Progenitor cell of endocrine pancreas (in vitro differentiated cells): ENCODE measurements at places on chromosomes 16 and 17. TPM values are rescaled to one million over a fixed set of nuclear protein-coding genes. Genes with fewer than 3 reads are reported as not detected.

DNA sequence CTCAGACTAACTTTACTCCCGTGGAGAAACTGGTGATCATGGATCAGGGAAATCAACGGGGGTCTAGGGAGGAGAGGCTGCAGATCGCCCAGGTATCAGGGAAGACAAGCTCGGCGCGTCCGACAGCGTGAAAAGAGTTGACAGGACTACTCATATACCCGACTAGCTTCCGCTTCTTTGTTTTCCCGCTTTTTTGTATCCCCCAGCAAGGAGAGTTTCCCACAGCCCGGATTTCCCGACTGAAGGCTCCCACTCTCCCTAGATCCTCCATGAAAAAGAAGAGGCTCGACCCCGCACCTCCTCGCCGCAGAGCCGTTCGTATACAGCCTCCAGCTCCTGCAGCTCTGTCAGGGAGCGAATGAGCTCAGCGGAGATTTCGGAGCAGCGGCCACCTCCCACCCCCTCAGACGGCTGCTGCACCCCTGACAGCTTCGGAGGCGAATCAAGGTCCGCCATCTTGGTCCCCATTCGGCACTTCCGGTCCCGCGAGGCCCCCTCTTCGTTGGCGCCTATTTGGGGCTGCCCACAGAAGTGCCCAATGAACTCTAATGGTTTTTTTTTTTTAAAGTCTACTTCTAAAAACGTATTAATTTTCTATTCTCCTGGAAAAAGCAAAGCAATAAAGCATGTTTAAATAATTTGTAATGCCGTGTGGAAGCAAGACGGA lies at the start of gene COG4:
Gene COG4 (minus strand): TSS at position 479 of the 667 bp plus-strand sequence. CDS start 11 bp downstream, at position 468.
- DNase-seq = peak; percentile 75

DNA sequence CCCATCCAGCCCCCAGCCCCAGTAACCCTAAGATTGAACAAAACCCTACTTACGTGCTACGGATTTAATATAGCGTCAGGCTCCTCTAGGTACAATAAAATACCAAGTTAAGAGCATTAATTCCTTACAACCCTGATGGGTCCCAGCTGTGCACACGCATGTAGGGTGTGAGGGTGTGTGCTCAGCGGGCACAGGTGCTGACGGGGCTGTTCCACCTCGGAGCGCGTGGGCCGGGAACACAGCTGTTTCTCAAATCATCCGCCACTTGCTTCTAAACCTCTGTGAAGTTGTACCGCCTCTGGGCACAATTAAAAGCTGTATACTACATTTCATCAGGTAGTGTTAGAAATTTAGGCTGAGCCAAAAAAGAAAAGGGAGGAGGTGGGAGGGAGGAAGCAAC lies 478.6 kb downstream of the MAF start:
- no peak for DNase-seq

GRCh38 chr16:48949636-48950035 lies 332.0 kb downstream of the CBLN1 start:
- no peak for DNase-seq

DNA sequence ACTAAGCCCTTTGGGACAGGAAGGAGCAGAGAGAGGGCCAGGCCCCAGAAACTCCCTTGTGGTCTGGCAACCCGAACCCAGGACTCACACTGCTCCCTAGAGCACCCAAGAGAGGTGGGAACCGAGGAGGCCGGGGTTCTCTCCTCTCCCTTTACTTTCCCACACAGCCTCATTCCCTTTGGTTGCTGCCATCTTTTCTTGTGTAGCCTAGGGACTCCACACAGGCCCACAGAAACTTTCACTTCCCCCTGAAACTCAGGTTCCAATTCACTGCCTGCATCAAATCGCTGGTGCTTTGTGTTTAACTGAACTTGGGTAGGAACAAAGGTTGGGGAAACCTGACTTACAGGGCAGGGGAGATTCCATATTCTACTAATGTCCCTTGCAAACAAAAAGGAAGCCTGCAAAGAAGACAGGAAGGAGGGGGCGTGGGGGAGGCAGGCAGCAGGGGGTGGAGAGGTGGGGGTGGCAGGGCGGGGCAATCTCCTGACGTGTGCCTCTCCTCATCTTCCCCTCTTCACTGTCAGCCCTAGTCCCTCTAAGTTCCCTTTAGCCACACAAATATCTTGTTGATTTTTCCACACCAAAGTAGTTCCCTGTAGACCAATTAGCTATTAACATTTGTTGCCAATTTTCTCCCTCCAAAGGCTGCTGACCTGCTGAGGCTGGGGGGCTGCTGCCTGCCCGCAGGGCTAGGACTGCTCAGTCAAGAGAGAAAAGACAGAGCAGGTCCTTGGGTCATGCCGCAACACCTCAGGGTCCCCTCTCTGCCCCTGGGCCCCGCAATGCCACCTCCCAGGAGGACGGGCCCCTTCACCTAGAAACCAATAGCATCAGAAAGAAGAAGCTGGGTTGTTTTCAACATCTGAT lies 8.0 kb downstream of the ST3GAL2 start:
- DNase-seq = no peak

- no peak for DNase-seq
Observed at GRCh38 chr17:28033972-28034714, 8.3 kb upstream of the NLK start.

- peak; percentile 60 for DNase-seq
Observed at GRCh38 chr16:21158208-21159110, at the start of gene LDAF1. TSS of gene LDAF1 (plus strand) at chr16:21158674. CDS start at chr16:21161183, 2,509 bp downstream.

- DNase-seq = no peak
Observed at GRCh38 chr16:55651841-55652824, 3.7 kb upstream of the SLC6A2 start.

DNA sequence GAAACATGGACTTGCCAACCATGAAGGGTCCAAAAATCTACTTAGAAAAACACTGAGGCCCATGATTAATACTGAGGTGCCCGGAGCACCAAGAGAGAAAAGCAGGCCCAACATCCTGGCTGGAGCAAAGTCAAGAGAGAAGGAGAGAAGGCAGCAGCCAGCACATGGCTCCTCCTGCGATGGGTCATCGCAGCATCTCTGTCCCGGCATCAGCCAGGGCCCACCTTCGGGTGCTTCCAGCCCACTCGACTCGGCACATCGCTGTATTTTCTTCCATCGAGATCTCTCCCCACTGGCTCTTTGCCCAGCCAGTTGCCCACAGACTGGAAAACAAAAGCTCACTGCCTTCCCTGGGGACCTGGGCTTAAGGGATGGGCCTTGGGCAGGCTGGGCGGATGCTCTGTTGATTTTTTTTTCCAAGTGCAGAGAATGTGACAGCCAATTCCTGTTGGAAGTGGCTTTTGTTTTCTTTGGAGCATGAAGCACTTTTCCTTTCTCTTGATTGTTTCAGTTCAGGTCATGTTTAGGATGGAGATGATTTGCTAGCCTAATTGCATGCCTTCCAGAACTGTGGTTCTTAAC lies 58.1 kb downstream of the CYB5B start:
- no peak for DNase-seq

DNA sequence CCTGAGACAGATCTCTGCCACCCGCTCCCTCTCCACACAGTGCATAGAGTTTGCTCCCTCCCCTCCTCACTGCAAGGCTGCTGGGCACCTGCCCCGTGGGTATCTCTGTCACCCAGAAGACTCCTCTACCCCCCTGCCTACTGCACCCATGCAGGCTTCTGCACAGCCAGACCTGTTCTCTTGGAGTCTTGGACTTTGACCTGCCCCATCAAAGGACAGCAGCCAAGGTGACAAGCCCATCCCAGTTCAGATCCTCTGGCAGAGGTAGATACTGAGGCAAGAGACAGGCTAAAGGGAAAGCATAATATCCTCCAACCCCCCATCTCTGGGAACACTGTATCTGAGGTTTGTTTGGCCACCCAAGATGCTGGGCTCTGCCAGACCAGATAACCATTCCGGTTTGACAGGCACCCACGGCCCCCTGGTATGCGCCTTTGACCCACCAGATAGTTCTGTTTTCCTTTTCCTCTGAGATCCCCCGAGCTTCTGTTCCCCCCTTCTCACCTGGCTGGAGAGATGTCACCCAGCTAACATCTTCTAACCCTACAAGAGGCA lies 239.6 kb downstream of the SOX9 start:
- no peak for DNase-seq

DNA sequence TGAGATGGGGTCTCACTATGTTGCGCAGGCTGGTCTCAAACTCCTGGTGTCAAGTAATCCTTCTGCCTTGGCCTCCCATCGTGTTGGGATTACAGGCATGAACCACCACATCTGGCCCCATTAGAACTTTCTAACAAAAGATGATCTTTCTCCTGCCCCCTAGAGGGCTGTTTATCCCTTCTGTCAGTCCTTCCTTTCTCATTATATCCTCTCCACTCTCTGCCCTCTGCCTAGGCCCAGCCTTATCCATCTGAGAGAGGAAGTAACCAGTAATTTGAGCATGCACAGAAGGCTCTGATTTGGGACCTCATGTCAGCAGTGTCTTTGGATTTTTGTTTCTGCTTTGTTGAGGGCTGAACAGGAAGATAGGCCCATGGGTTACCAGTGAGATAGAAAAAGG lies 4.4 kb upstream of the DHX40 start:
- no peak for DNase-seq

- no peak for DNase-seq
Observed at GRCh38 chr16:80176114-80176513, 364.7 kb upstream of the DYNLRB2 start.

- DNase-seq = no peak
Observed at GRCh38 chr16:9061358-9061813, 30.1 kb upstream of the HAPSTR1 start.

Gene SNRNP25
- 52.0 and 53.9 TPM in 2 replicates for total RNA-seq

DNA sequence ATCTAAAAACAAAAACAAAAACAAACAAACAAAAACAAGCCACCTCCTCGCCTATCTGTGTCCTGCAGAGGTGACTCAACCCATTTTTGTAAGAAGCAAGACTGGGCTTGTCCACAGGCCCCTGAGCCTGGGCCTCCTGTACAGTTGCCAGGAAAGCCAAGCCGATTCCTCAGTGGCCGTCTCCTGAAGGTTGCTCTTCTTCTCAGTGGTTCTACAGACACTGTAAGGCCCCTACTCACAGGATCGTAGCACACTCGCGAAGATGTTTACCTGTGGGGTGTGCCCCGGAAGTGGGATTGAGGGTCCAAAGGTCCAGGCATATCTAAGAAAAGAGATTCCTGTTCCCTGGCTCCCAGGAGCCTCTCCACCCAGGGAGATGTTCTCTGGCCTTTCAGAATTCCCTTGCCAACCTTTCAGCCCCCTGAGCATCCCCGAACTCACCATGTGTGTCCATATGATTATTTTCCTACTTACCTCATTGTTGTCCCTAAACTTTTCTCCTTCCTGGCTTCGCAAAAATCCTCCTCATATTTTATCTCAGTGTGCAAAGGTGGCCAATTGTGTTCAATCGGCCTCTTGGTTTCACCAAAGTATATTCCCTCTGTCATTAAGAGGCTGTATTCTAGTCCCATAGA lies 7.5 kb upstream of the CES3 start:
- DNase-seq = no peak
